D341Med (cell line): ENCODE measurements at places on chromosomes 4 and X.
A peak's percentile ranks its signal among the peaks of the same experiment; 100 is the strongest.

DNA sequence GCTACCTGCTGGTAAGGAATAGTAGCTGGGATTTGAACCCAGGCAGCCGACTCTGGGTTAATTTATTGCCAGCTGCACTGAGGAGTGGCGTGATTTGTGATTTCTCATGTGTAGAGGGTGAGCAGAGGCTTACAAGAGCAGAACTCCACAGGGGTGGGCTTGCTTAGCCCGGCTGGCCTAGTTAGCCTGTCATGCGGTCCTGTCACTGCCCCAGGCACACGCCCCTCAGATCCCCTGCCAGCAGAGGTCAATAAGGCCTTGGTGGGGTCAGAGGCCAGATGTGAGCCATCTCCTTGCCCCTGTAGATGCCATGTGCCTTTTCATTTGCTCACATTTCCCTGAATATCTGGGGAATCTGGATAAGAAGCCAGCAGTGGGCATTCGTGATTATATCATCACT lies 13.4 kb downstream of the NSDHL start:
- DNase-seq = no peak

DNA sequence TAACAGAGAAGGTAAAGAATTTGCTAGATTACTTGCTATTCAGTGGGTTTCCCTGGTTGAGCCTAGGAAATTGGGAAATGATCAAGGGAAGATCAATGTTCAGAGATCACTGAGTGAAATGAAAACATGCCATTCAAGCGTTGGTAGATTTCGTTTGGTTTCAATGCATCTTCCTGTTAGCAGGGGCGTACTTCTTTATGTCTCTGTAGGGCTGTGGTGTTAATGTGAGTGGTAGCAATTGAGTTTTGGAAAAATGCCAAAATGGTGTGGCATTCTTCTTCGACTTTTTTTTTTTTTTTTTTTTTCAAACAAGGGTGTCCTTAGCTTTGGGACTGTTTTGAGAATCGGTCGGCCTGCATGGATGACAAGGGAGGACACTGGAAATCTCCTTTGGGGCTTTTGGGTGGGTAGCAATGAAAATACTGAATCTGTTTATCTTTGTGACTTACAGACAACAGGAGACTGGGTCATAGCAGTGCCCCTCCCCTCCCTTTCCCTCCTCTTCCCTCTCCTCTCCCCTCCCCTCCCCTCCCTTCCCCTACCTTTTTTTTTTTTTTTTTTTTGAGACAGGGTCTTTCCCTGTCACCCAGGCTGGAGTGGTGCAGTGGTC lies 50.4 kb downstream of the SPRY1 start:
- no peak for DNase-seq

- no peak for DNase-seq
These were observed 18.2 kb downstream of the VAMP7 start for GRCh38 chrX:155899366-155899765.

DNA sequence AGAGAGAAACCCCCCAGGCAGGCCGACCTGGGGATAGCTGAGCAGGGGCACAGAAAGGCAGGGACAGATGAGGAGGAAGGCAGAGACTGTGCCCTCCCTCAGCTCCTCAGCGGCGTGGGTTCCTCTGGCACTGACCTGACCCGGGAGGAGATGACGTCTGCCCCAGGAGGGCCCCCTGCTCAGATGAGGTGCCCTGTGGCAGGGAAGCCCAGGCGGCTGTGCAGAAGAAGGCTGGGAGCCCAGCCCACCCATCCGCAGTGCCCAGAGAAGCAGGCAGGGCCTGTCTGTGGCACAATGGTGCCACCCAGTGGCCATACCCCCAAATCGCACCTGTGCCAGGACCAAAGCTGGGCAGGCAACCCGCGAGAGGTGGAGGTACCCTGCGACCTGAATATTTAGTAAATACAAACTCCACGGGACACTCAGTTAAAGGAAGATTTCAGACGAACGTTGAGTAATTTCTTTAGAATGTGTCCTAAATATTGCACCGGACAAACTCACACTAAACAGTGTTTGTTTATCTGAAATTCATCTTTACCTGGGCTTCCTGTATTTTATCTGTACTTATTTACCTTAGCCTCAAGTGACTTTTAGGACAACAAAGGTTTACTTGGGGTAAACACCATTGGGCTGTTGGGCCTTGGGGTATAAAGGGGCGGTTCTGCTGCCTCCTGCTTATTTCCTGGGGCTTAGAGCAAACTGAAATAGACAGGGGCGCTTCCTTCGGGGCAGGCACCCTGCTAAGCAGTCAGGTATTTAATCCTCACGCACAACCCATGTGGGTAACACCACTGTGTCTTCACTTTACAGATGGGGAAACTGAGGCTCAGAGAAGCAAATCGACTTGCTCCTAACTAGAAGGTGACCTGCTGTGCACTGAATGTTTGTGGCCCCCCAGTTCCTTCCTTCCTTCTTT lies 46.5 kb upstream of the HMX1 start:
- DNase-seq = peak; percentile 92

- DNase-seq = no peak
These were observed 27.7 kb upstream of the TBC1D14 start for GRCh38 chr4:6881908-6882307.

- no peak for DNase-seq
These were observed 991.0 kb downstream of the ARAP2 start for GRCh38 chr4:35253331-35253730.

GRCh38 chr4:13296986-13297385 lies 187.2 kb downstream of the RAB28 start:
- DNase-seq = no peak

DNA sequence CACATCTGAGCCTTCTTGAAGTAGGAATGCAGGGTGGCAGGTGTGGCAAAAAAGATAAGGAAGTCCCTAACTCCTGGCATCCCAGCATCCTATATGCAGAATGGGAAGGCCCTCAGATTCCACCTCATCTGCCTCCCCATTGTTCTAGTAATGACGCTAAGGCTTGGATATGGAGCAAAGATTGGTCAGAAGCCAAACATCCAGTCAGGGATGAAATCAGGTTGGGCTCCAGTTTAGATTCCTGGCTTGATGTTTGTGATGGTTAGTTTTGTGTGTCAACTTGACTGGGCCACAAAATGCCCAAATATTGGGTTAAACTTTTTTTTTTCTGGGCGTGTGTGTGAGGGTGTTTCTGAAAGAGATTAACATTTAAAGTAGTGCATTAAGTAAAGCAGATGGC lies 39.6 kb upstream of the MAGEA4 start:
- DNase-seq = no peak
